ENCODE measurements at places on chromosomes 7 and 10.

DNA sequence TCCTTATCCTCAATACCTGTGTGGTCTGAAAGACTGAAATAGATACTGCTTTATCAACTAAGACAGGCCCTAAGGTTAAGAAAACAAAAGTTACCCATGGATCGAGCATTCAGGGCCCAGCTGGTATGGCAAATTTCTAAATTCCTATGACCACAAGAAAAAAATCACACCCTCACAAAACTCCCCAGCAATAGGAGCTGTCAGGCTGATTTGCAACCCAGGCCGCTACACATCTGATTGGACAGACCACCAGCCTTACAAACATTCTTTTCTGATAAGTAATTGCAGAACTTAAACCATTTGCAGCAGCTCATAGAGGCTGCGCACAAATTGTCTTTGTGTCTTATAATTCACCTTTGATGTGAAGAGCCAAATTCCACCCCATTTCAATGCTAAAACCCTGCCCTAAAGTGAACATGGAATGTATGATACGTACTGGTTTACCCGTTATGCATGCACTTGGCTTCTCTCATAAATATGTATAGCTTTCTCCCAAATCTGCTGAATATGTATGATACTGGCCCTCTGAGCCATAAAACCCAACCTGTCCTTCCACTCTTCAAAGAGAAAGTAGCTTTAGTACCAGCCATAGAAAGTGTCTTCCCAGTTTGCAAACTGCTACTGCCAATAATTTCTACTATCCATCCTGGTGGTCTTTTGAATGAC, 842.5 kb downstream of the GRID1 start:
- no peak for DNase-seq

DNA sequence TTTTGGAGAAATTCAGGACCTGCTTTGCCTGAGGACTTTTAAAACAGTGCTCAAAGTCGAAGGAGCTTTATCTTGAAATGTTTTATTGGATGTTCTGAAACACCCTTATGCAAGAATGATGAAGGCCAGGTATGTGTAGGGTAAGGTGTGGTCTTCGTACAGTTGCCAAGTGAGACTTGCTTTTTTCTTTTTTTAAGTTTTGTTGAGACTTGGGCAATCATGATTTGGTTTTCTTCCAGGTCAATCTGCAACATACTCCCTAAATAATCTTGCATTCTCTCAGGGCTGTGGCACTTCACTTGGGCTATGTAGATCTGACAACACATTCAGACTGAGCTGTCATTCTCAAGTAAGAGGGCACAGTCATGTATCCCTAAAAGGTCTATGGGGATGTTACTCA, 75.0 kb downstream of the GATA3 start:
- DNase-seq, result no peak

GRCh38 chr10:12922117-12922900, 79.2 kb downstream of the CCDC3 start:
- no peak for DNase-seq

GRCh38 chr7:95205665-95206225, 118.6 kb downstream of the PON1 start:
- no peak for DNase-seq

DNA sequence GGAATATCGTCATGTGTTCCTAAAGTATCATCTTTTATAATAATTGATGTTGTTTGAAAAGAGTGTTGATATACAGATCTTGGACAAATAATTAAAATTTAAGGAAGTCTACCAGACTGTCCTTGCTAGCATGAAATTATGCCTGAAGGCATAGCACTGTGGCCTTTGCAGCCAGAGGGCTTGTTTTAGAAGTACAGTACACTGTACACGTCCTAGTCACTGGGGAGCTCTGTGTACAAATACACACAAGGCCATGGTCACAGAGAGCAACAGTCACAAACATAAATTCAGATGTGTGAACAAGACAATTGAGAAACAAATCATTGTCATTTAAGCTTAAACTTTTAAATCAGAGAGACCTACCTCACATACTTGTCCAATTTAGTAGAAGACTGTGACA, 133.0 kb downstream of the KIAA1217 start:
- no peak for DNase-seq

- DNase-seq, result no peak
Measured at GRCh38 chr10:46520941-46521340, 35.5 kb downstream of the GPRIN2 start.

GRCh38 chr10:119737823-119738222, 12.0 kb downstream of the INPP5F start:
- no peak for DNase-seq

DNA sequence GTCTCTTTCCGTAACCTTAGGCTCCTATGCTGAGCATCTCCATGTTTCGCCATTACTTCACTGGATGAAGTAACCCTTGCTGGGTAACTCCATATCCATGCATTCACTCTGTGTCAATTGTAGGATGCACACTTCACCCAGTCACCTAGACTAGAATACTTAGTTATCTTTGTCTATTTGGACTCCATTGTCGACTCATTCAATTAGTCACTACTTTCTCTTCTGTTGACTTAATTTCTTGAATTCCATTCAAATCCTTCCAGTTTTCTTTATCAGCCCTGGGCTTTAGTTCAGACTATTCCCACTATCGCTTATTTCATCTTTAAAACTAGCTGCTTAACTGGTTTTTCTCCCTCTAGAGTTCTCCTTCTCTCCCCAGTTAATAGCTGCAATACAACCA, 111.3 kb upstream of the TNS3 start:
- no peak for DNase-seq

DNA sequence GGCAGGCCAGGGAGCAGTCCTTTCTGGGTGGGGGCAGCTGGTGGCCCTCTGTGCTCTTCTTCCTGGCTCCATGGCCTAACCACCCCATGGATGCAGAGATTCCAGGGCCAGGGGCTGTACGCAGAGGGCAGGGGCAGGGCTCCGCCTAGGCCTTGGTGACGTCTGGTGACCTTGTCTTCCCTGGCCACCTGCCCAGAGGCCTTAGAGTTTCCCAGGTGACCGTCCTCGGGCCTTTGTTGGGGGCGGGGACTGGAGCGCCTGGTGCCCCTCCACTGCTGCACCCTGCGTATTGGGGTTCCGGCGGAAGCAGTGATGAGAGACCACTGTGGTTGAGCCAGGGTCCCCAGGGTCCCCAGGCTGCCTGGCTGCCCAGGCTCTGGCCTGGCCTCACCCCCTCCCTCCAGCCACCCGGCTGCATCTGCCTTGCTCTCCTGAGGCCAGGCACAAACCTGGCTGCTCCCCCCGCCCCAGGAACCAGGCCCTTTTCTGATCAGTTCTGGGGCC, 10.3 kb downstream of the PWWP2B start:
- no peak for DNase-seq

All from stimulated activated CD8-positive, alpha-beta memory T cell treated with anti-CD3 and anti-CD28 coated beads, Interleukin-4, amount 100 ng/mL, for 1 hour (primary cell).